ENCODE measurements at places on chromosomes 12 and 14. TPM values are rescaled to one million over a fixed set of nuclear protein-coding genes. Genes with fewer than 3 reads are reported as not detected.

- DNase-seq, result peak; percentile 2
Observed at GRCh38 chr12:84986586-84986985, 49.5 kb downstream of the TSPAN19 start.

DNA sequence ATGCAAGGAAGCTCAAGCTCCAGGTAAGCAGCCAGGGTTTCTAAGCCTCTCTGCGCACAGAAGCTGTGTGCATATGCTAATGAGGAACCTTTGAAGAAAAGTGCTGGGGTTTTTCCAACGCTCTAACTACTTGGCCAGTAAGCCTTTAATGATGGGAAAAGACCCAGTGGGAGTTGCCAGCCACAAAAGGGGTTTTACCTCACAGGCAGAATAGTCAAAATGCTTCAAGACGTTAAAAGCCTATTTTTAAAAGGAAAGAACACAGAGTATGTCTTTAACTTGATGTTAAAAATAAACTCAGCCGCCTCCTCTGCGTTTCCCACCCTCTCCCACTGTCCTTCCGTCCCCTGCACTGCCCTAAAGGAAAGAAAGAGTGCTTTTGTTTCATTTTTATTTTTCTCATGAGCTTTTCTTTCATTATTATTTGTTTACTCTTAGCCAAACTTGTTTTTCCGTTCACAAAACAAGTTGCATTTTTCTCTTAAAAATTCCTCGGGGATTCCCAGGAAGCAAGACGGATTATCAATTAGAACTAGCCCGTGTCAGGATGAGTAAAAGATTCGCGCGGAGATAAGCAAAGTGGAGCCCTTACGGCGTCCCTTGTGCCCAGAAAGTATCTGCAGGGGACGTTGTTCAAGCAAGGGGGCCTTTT is 209.8 kb upstream of the NUDT4 start:
- DNase-seq, result no peak

DNA sequence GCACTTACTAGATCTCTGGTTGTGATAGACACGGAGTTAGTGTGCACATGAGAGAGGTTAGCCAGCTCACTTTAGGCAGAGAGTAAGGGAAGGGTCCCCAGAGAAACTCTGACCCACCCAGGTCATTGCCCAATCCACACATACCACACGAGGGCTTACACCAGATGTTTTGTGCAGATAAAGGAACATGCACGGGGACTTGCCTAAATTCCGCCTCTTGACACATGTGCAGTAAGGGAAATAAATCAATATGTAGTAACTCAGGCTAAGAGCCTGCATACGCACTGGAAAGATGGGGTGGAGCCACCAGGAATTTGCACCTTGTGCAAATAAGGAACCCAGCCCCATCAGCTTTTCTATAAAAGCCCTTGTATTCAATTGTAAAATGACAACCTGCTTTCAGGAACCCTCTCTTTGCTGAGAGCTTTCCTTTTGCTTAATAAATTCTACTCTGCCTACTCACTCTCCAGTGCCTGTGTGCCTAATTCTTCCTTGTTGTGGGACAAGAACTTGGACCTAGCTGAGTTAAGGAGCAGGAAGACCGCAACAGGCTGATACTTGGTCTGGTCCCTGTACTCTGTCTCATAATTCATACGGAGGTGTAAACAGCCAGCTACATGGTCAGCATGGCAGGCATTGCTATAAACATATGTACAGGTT is 120.2 kb downstream of the EMP1 start:
- DNase-seq, result no peak

GRCh38 chr12:39103552-39104165 is 198.3 kb upstream of the CPNE8 start:
- DNase-seq, result peak; percentile 60

DNA sequence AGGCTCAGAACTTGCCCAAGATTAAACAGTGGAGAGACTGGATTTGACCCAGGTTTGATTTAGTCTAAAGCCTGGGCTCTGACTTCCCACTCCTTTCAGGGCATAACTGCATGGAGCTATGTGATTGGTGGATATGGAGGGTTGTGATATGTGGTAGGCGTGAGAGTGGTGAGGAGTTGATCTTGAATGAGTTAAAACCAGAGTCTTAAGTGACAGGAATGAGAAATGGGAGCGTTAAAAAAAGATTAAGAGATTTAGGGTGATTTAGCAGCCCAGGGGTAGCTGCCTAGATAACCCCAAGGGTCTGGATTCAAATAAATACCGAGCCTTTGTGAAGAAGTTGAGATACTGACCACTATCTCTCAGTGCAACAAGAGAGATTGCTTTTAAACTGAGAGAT is 8.4 kb downstream of the SYNDIG1L start:
- no peak for DNase-seq

GRCh38 chr12:70837026-70837425 is 83.5 kb downstream of the PTPRR start:
- no peak for DNase-seq

DNA sequence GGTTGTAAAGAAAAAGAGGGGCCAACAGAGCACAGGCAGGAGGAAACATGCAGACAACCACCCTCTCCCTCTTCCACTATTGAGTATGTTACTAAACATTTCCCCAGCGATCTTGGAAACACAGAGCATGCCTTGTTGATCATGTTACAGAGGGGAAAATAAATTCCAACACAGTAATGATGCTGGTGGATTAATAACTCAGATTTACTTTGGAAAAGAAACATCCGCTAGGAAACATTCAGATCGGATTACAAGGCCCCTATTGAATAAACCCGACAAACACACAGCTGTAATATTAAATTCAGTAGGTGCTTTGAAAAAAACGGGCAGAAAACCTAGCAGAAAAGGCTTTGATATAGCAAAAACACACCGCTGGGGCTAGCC is 5.4 kb downstream of the BMP4 start:
- DNase-seq, result peak; percentile 33

DNA sequence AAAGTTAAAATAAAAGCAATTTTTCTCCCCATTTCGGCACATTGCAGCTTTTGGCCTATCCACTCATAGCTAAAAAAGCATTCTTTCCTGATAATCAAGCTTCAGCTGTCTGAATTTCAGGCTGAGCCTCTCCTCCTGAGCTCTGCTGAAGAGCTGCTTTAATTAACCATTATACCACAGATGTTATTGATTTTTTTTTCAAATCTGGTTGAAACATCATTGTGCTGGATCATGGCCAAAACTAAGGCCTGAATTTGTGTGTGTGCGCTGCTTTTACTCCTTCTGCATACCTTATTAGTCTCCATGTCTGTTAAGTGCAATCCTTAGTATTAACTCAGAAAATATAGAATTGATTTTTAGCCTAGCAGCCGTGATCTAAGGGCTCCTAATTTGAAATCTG is 52.3 kb downstream of the MBIP start:
- DNase-seq, result no peak

- no peak for DNase-seq
Observed at GRCh38 chr14:25620515-25620914, 570.6 kb upstream of the STXBP6 start.

GRCh38 chr14:51336734-51337133 is 96.7 kb downstream of the TMX1 start:
- DNase-seq, result no peak

GRCh38 chr12:108477055-108477880 is 37.8 kb upstream of the FICD start:
- no peak for DNase-seq

DNA sequence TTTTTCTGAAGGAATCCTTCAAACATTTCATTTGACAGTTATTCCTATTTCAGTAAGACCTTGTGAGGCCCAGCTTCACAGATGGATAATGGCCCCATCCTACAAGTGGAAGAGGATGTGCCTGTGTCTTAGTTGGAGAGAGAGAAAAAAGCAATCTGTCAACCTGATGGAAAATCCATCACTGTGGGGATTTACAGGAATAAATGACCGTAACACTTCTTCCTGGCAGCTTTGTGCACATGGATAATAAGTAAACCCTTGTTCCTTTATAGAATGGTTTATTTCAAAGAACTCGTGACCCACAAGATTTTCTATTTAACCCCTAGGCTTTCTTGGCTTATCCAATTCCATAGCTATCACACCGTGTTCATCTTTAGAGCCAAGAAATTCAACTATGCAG is 121.4 kb upstream of the PCED1B start:
- DNase-seq, result no peak

DNA sequence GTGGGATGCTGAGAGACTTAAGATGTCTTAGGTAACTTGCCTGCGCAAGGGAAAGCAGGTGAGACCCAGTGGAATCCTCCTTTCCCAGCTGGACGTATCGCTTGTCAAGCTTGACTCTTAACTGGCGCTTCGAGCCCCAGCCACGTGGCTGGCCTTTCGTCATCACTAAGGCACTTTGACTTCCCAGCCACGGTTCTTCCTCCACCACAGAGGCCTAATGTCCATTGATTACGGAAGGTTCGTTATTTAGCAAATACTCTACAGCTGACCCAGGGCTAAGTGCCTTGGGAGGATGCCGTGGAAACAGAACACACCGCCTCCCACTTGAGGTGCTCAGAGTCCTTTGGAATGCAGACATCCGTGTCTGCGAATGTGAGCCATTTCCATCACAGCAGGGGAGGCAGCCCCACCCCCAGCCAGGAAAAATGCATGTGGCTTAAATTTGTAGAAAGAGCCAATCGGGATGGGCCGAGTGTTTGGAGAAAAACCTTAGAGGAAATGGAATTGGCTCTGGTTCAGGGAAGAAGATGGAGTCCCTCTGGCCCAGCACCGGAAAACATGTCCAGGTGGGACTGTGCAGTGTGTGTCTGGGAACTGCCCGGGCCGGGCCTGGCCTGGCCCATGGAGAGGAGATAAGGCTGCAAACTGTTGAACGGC is 115.7 kb downstream of the PLXNC1 start:
- no peak for DNase-seq

DNA sequence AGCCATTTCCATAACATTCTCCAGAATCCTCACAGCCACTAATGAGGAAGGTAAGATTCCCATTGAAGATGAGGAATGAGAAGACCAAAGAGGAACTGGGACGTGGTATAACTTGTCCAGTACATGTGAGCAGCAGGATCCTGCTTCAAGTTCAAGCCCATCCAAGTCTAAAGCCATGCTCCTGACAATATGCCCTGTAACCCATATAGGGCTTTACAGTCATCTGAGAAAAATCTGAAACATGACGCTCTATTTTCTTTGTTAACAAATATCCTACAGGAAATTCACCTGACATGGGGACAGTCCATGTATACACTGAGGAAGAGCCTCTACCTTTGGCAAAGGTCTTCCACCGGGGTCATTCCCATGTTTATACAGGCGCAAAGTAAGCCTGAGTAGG is 3.1 kb upstream of the ACTR6 start:
- DNase-seq, result no peak

GRCh38 chr12:116517431-116518045 is 41.6 kb upstream of the MAP1LC3B2 start:
- no peak for DNase-seq

- no peak for DNase-seq
Observed at GRCh38 chr14:53408175-53408879, 255.2 kb upstream of the DDHD1 start.

TAS2R19 gene
- polyA plus RNA-seq, result 1.9 TPM

B4GALNT3 gene
- 18.3 TPM for polyA plus RNA-seq

GPX2 gene
- 1.1 TPM for polyA plus RNA-seq

CELA1 gene
- not detected for polyA plus RNA-seq

PTPN21 gene
- 40.8 TPM for polyA plus RNA-seq

SLC24A4 gene
- polyA plus RNA-seq, result 0.25 TPM
